ENCODE measurements at places on chromosomes 12 and 14.
A peak's percentile ranks its signal among the peaks of the same experiment; 100 is the strongest.

DNA sequence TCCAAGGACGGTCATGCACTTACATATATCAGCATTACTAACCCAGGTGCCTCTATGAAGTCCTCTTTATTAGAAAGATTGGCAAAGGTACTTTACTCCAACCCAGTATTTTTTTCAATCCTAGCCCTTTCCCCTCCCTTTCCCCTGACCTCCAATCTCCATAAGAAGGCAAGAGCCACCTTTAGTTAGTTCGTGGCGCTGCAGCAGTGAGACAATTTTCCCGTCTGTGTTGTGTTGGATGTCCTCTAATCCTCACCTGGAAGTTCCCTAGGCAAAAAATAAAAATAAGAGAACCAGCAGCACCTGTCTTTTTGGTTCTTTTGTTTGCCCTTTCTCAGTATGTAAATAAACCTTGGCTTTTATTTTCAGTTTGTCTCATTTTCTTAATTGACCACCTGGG lies 439.6 kb upstream of the LRFN5 start:
- no peak for DNase-seq

GRCh38 chr12:19548834-19549233 lies 109.5 kb downstream of the AEBP2 start:
- DNase-seq: no peak

DNA sequence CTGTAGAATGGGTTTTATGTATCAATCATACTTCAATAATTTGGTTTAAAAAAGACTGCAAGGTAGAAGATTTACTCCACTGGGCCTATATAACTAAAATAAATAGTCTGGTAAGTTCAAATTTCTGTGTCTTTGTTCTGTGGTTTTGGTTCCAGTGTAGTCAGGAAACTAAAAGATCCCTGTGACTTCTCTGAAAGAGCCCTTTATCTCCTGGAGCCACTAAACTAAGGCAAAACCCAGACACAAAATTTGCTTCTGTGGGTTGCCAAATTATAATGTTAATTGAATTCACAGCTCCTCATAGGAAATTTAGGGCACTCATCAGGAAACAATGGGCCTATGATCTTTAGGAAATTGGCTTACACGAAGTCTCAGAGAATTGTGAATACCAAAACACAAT lies 1038.4 kb downstream of the GALC start:
- DNase-seq: no peak

- DNase-seq: no peak
These were observed 38.2 kb upstream of the STAB2 start for GRCh38 chr12:103548622-103549601.

DNA sequence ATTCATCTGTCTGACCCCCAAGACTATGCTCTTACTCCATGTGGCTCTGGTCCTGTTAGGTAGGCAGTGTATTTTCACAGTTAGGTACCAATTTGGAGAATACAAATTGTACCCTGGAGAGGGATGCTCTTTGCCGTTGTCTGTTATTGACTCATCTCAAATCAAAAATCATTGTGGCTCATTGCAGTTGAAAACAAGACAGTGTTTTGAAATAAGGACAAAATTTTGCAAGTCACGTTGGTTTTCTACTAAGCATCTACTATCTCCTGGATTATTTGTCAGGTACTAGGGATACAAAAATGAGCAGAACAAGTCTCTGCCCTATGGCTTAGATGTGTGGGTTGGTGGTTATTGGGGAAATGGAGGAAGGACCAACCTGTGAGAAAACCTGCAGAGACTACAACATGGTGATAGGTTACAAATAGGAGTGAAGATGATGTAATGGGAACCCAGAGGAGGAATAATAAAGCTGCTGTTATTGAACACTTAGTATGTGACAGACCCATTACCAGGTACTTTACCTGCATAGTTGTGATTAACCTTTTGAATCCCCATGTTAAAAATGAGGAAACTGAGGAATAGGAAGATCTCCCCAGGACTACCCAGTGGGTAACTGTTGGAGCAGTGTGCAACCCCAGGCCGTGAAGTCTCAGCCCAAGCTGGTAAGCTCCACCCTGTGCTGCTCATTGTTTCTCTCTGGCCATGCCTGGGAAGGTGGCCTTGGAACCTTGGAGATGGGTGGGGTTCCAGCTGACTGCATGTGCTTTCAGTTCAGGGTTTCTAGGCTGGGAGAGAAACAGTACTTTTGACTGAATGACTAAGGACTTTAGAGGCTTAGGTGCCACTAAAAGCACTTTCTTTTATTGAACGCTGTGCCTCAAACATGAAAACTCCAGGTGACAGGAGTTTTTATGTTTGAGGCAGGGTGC lies 72.9 kb upstream of the SRSF5 start:
- peak; percentile 45 for DNase-seq

DNA sequence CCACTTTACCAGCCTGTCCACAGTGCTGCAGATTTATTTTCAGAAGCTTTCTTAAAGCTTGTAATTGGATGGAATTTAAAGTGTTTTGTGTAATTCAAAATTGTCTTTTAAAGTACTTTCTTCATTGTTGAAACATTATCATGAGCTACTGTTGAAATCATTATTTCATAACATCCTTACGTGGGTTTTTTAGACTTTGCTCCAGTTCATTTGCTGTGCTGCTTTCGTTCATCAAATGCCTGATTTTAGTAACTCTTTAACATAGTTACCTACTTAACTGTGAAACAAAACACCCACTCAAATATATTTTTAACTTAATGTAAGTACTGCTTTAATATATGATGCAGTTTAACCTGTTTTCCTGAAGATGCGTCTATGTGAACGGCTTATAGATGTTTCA lies 47.5 kb downstream of the PIWIL1 start:
- no peak for DNase-seq

- DNase-seq: no peak
These were observed 73.9 kb downstream of the ITPK1 start for GRCh38 chr14:93041830-93042229.

DNA sequence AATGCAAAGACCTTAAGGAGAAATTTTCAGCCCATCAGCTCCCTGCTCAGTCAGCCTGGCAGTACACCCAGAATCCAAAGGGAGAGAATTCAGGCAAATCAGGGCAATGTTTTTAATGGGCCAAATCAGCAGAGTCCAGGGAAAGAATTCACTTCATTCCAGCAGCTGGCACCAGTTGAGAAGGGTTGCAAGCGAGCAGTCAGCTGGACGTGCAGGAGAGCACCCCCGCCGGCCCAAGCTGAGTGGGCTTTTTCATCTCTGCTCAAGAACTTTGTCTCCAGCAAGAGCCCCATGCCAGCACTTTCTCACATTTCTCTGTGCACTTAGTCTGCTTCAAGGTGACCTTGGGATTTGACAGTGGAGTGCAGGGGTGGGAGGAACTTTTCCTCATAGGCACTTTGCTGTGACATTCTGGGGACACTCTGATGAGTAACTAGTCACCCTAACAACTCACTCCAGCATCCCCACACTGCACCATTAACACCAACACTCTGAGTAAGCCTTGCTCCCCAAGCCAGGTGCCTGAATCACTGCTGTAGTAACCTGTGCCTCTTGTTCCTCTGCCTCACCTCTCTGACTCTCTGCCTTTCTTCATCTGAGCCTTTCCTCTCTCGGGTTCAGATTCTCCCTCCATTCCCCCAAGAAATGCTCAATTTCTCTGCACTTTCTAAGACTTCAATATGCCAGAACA lies 2.2 kb downstream of the ENDOU start:
- DNase-seq: no peak

- no peak for DNase-seq
These were observed 12.0 kb downstream of the HECTD4 start for GRCh38 chr12:112370199-112370598.

DNA sequence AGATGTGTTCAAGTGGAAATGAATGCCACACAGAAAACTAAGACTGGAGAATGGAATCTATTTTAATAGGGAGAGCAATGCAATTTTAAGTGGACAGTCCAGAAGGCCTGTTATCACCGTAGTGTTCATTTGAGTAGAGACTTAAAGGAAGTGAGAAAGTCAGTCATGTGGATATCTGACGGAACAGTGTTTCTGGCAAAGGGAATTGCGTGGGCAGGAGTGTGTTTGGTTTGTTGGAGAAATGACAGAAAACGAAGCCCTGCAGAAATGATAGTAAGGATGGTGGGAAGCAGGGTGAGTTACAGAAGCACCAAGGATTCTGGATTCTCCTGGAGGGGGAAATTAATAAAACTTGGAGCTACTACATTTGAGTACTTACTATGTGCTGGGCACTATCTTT lies 776.6 kb downstream of the MED13L start:
- no peak for DNase-seq

DNA sequence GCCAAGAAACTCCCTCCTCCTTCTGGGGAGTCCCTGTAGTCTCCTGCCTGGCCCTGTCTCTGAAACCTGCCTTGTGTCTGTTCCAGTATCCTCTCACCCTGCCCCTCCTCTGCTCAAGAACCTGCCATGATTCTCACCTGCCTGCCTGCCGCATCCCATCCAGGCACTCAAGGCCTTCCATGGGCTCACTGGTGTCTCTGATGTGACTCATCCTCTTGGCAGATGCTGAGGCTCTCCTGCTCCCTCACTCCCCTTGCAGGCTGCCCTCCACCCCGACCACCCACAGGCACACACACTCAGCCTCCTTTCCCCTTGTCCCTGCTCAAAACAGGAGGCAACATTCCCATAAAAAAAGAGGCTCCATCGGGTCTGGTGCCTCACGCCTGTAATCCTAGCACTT lies 5.8 kb upstream of the BEGAIN start:
- no peak for DNase-seq

DNA sequence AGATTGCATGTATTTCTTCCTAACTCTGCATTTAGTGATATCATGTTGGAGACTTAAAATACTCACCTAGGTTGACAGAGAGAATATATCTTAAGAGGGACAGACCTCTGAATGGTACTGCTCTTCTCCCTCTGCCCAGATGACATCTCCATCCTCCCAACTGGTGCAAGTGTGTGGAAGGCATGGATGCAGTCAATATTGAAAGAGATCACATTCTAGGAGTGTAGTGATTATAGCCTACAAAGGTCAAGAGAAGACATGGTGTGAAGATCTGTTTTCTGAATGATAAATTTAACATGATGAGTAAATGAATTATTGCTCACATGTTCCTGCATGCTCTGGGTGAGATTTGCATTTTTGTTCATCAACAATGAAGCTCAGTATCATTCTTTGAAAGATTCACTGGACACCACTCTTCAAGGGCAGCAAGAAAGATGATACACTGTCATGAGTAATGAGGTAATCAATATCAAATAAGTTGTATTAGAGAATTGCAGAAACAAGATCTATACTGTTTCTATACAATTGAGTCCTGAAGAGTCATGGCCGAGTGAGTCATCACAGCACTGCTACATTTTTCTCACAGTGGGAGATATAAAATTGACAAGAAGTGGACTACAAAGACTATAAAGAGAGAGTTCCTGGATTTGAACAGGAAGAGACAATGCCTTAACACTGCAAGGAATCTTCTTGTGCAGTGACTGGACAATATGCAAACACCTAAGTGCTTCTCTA lies 183.3 kb upstream of the KRR1 start:
- DNase-seq: no peak

GRCh38 chr12:70190262-70191010 lies 52.8 kb upstream of the CNOT2 start:
- no peak for DNase-seq

DNA sequence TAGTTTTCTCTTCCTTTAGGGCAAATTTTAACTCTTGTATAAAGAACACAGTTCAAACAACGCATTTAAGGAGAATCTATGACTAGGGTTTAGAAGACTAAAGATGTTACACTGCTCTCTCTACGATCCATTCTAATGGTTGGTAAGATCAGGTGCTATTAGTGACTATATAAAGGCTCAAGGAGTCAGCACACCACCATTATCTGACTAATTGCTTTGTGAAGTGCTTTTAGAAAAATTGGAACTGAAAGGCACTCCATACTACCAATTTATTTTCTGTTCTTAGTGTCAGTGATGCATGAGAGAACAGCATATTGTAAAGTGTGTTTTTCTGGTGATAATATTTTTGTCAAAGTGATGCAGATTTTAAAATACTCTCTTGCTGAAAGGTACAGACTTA lies 136.8 kb downstream of the SYT1 start:
- DNase-seq: no peak

- no peak for DNase-seq
These were observed 80.1 kb downstream of the PRKCH start for GRCh38 chr14:61401461-61401860.

GRCh38 chr14:63878052-63878451 lies 25.2 kb downstream of the SYNE2 start:
- DNase-seq: no peak

GRCh38 chr12:18057051-18057450 lies 32.9 kb downstream of the RERGL start:
- no peak for DNase-seq

GRCh38 chr12:4665236-4665635 lies 16.3 kb downstream of the NDUFA9 start:
- no peak for DNase-seq

GRCh38 chr12:46671102-46671501 lies 154.7 kb downstream of the SLC38A4 start:
- no peak for DNase-seq

- peak; percentile 66 for DNase-seq
These were observed 17.8 kb downstream of the POMT2 start for GRCh38 chr14:77302926-77303325.

DNA sequence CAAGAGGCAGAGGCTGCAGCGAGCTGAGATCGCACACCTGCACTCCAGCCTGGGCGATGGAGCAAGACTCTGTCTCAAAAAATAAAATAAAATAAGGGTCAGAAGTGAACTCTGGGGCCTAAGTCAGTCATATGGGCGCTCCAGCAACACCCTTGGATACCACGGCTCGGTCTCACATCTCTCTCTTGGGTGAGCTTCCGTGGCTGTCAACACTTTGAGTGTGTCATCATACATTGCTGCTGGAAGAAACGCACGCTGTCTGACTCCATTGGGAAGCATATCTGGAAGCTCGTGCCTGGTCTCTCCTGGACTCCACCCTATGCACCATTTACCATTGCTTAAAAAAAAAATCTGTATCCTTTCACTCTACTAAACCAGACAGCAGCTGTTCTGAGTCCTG lies 20.2 kb downstream of the GLRX5 start:
- DNase-seq: no peak

- DNase-seq: no peak
These were observed 215.0 kb downstream of the PLCZ1 start for GRCh38 chr12:18522806-18523205.

DNA sequence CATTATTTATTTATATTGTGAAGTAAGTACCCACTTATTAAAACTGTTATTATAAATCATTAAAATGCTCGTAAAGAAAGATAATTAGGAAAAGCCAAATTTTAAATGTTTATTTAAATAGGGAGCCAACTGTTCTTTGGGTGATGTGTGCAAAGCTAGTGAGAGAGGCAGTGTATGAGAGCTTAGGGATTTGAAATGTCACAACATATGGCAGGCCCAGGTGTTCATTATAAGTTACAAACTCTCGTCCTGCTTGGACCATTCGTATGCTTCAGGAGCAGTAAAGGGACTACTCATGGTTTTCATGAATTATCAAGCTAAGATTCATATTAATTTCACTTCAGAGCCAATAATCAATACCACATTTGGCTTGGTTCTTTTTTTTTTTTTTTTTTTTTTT lies 154.5 kb downstream of the TGFB3 start:
- DNase-seq: no peak

DNA sequence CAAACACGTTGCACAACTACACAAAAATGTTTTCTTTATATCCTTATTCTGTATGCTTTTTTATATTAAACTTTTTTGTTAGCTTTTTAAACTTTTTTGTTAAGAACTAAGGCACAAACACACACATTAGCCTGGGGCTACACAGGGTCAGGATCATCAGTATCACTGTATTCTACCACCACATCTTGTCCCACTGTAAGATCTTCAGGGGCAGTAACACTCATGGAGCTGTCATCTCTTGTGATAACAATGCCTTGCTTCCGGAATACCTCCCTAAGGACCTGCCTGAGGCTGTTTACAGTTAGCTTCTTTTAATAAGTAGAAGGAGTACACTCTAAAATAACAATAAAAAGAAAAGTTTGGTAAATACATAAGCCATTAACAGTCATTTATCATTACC lies 42.2 kb downstream of the PLEKHA5 start:
- no peak for DNase-seq

Measured in kidney epithelial cell (primary cell).